ENCODE measurements at places on chromosomes 3 and 15.

- no peak for DNase-seq
Observed at GRCh38 chr3:69294014-69294766, 91.7 kb downstream of the FRMD4B start.

- no peak for DNase-seq
Observed at GRCh38 chr3:50427217-50427616, 67.9 kb upstream of the TMEM115 start.

GRCh38 chr3:112693186-112693585 is 52.2 kb upstream of the CCDC80 start:
- no peak for DNase-seq

- DNase-seq = no peak
Observed at GRCh38 chr3:50156549-50157493, 1.7 kb downstream of the SEMA3F start.

GRCh38 chr3:69867941-69868505 is 128.8 kb downstream of the MITF start:
- DNase-seq = no peak

DNA sequence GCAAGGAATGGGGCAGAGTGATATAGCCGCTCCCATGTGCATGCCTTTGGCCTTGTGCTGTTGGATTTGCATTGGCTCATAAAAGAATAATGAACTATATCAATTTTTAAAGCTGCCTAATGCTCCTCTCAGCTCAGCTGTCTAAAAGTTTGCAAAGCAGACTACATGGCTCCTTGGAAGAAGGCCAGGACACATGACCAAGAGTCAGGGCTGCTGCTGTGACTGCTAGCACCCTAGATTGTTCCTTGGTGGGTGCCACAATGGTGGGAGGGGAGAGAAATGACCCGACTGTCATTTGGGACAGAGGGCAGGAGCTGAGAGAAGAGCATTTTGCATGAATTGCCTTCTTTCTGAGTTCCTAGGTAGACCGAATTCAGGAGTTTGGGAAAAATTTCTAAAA is 307.9 kb downstream of the PDCD6IP start:
- DNase-seq = no peak

DNA sequence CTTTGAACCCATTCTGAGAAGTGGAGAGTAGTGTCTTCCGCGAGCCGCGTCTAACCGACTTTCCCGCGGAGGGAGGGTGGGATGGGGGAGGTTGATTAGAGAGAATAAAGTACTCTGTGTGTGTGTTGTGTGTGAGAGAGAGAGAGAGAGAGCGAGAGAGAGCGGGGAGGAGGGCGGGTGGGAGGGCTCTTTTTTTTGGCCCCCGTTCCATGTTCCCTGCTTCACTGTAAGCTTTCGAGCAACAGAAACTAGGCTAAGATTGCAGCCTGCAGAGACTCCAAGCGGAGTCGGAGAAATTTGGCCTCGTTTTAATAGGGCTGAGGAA is 1.6 kb upstream of the MEIS2 start:
- DNase-seq = no peak

GRCh38 chr3:15051531-15051930 is 13.6 kb downstream of the MRPS25 start:
- DNase-seq = no peak

DNA sequence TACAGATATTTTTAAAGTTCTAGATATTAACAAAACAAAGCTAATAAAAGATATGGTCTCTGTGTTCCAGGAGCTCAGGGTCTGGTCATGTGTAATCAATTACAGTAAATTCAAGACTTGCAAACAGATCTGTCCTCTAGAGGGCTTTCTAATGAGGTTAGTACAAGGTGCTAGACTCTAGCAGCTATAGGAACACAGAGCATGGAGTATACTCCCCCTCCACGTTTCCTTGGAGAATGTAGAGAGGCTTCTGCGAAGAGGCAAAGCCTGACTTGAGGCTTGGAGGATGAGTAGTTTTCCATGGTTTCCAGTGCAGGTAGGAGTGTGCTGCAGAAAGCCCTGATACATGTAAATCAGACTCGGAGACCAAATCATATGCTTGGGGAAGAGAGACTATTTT is 32.7 kb upstream of the DLG1 start:
- DNase-seq = no peak

- no peak for DNase-seq
Observed at GRCh38 chr3:12356996-12357395, 68.1 kb downstream of the PPARG start.

All from stimulated activated CD4-positive, alpha-beta T cell treated with anti-CD3 and anti-CD28 coated beads, Interleukin-15, amount 100 ng/mL, for 48 hours (primary cell).